ENCODE measurements at places on chromosomes 1 and 21.

DNA sequence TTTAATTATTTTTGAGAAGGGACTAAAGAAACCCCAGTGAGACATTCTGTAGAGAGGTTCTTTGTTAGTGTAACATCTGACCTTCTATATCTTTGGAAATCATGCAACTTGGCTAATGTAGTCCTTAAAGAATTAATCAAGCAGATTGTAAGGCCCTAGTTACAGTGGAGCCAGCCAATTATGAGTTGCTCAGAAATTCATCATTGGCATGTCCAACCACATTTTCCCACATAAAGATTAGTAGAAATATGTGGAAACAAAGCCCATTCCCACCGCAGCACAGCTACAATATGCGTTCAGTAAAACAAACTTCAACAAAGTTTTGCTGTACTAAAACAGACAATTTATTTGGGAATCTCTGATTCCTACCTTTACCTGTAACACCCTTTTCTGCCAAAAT, 27.8 kb downstream of the WNT2B start:
- no peak for DNase-seq

DNA sequence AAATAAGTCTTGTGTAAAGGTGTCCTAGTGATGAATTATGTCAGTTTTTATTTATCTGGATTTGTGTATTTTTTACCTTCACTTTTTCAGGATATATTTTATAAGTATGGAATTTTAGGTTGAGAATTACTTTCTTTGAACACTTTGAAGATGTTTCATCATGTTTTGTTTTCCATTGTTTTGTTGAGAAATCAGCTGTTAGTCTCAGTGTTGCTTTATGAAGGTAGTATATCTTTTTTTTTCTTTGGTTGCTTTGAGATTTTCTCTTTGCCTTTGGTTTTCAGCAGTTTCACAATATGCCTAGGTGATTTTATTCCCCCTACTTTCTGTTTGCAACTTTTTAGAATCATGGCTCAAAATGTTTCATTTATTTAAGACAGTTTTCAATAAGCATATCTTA, 48.8 kb upstream of the PRKACB start:
- no peak for DNase-seq

DNA sequence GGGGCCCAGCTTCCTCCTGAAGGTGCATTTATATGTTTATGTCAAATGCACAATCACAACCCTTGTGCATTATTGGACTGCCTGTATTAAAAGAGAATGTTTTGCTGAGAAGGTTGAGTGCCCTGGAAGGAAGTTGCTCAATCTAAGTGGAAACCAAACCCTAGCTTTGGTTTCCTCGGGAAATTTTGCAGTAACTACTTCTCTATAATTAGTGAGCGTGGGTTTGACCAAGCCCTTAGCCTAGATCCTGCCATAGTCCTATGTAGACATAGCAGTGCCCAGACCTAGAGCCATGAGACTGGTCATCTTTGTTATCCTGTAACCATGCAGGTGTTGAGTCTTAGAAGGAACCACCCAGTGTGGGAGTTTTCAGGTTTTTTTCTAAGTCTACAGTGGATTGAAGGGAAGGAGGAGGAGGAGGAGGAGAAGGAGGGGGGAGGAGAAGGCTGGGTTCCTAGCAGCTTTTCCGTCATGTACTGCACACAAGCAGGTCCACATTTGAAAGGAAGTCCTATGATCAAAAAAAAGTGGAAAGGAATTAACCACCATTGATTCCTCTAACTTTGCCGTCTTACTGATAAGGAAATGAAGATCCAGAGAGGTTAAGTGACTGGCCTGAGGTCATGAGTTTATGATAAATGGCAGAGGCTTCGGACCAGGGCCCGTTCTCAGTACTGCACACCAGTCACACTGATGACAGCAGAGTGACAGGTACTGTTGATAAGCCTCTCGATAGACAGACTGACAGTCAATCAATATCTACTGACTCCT, 72.2 kb upstream of the LYST start:
- DNase-seq: no peak

DNA sequence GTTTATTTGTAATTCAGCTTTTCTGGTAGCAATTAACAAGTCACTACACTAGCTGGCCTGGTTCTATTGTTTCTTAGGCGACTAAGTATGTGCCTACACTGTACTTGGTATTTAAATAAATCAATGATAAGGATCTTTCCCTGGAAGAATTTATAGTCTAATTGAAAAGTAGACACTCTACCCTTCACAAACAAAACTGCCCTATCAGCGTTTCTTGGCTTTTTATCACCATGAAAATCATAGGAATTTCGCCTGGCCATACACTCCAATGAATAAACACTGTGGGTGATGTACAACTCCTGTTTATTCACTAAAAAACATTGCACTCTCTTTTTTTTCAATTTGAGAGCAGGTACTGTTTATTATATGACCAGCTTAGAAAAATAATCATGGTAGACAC, 702.9 kb upstream of the ADGRL2 start:
- DNase-seq: no peak

GRCh38 chr21:45428534-45428933, 23.6 kb downstream of the COL18A1 start:
- no peak for DNase-seq

DNA sequence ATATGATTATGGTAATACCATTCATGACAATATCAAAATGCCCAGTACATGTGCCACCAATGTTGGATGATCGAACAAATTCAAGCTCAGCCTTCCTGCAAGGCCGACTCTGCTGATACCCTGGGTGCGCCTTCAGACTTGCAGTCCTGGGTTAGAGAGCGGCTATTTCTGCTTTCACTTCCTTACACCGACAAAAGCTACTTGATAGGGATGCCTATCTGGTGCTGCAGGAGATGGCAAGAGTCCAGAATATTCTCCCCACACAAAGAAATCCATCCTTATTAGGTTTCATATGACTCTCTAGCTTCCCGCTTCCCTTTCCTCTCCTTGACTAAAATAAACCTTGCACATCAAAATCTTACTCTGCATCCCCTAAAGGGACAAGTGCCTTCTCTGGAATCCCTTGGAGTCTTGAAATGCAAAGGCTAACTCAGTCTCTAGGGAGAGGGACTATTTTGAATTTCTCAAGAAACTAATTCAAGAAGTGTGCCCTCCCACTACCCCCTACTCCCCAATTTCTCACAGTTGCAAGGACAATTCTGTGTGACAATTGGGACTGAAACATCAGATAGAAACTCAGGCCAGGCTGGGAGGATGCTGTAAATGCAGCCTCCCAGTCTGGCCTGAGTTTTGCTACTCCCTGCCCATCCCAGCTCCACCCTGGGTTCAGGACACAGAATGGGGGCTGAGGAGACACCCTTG, 103.1 kb upstream of the USP24 start:
- DNase-seq: no peak

GRCh38 chr1:29365906-29366670, 129.8 kb downstream of the PTPRU start:
- no peak for DNase-seq

DNA sequence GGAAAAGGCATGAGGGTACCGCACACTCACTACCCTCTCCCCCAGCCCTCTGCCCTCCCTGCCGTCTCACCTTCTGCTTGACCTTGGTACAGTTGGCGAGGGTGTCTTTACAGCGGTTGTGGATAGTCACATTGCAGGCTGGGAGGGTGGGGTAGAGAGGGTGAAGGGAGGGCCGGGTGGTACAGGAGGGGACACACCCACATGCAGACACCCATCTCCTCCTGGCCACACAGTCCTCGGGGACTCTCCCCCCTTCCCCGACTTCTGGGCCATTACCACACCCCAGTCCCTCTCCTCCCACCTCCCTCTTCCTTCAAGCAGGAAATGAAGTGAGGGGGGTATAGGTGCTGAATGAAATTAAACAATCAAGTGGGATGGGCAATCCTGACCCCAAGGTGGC, 11.6 kb downstream of the ARHGEF2 start:
- DNase-seq: no peak

GRCh38 chr1:189992856-189993255, 484.8 kb downstream of the BRINP3 start:
- no peak for DNase-seq

DNA sequence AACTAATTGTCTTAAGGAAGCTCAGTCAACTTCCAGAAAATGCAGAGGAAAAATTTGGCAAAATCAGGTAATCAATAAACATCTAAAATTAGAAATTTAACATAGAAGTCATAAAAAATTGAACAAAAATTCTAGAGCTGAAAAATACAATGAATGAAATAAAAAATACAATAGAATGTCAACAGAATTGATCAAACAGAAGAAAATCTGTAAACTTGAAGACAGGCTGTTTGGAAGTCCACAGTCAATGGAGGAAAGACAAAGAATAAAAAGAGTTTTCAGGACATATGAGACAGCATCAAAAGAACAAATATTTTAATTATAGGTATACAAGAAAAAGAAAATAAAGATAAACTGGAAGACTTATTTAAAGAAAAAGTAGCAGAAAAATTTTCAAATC, 469.0 kb downstream of the RWDD3 start:
- no peak for DNase-seq

DNA sequence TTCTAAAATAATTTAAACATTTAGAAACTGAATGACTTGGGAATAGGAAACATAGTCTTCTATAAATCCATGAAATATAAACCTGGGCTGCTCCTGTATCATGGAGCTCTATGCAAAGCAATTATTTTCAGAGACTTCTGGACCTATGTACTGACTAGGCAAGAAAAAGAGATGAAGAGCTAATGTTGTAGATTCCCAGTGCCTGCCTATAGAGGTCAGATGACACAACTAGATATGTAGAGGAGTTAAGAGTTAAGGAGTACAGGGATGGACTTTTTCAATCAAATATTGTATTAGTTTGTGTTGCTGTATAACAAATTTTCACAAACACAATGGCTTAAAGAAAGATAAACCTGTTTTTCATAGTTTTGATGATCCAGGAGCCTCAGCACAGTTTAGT, 1434.5 kb downstream of the KCNT2 start:
- DNase-seq: no peak

- DNase-seq: no peak
These were observed 2.0 kb downstream of the KYAT3 start for GRCh38 chr1:88990426-88990825.

GRCh38 chr1:114034567-114035303, 55.5 kb downstream of the OLFML3 start:
- DNase-seq: no peak

All from GOT3 (cell line).